Natural killer cell treated with Interleukin-12 subunit alpha and Interleukin-12 subunit beta and Interleukin-15 and Interleukin-18, amount 100 ng/mL, for 72 hours (primary cell): ENCODE measurements at places on chromosomes 1 and 21.

DNA sequence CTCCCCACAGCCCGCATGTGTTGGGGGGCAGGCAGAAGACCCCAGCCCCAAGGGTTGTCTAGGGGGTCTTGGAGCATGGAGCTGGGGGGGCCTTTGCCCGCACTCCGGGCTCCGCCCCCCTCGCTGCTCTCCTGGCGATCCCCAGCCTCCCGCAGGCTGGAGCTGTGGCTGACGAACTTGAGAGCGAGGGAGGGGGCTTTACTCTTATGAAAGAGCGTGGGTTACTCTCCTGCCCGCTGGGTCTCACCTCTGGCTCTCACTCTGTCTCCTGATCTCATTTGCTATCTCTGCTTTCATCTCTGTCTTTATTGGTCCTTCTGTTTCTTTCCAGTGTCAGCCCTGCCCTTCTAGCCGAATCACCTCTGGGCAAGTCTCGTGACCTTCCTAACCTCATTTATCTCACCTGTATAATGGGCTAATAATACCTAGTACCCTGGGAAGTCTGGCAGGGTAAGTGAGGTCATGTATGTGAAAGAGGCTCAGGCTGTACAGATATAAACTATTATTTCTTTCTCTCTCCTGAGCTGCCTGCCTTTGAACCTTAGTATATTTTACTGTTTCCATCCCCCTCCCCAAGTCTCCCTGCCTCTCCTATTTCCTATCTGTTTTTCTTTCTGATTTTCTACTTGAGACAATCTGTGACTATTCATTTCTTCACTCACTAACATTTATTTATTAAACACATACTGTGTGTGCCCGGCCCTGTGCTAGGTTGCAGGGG lies 731 bp downstream of the EFNA4 start:
- H3K27ac ChIP-seq, result no peak overlapping the region
- H3K36me3 ChIP-seq, result no peaks in the 10 kb centered on the region
- H3K27me3 ChIP-seq, result no peaks in the 10 kb centered on the region
- peak overlapping the region; percentile 91 for H3K4me3 ChIP-seq
- no peak for DNase-seq
- peaks cover 25% of the 10 kb centered on the region for H3K4me1 ChIP-seq

DNA sequence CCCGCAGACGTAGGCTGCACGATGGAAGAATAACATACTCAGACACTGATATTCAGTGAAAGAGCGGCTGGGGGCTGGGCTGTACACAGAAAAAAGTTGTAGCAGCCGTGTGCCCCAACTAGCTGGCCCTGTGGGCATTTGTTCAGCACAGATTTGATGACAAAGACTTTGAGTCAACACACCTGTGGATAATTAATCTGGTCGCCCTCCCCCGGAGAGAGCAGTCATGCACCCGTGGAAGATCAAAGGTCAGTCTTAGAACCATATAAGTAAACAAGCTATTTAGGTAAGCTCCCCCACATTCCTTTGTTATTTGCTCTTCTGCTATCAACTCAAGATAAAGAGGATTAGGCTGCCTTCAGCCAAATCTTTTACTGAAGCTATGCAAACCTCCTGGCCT lies 148.4 kb upstream of the HMCN1 start:
- peaks cover 3% of the 10 kb centered on the region for H3K4me1 ChIP-seq
- no peaks in the 10 kb centered on the region for H3K27me3 ChIP-seq
- DNase-seq, result no peak
- H3K27ac ChIP-seq, result no peak overlapping the region

GRCh38 chr1:117659550-117660270 lies 53.9 kb downstream of the TENT5C start:
- H3K36me3 ChIP-seq, result peaks cover 8% of the 10 kb centered on the region
- DNase-seq, result peak; percentile 54
- H3K27me3 ChIP-seq, result no peaks in the 10 kb centered on the region
- H3K4me1 ChIP-seq, result peaks cover 85% of the 10 kb centered on the region
- H3K4me3 ChIP-seq, result peak overlapping the region; percentile 83

GRCh38 chr1:234545517-234546386 lies 64.2 kb downstream of the IRF2BP2 start:
- no peaks in the 10 kb centered on the region for H3K36me3 ChIP-seq
- no peak overlapping the region for H3K4me3 ChIP-seq
- DNase-seq, result no peak
- no peaks in the 10 kb centered on the region for H3K27me3 ChIP-seq
